ENCODE measurements at places on chromosomes 3 and 15.

DNA sequence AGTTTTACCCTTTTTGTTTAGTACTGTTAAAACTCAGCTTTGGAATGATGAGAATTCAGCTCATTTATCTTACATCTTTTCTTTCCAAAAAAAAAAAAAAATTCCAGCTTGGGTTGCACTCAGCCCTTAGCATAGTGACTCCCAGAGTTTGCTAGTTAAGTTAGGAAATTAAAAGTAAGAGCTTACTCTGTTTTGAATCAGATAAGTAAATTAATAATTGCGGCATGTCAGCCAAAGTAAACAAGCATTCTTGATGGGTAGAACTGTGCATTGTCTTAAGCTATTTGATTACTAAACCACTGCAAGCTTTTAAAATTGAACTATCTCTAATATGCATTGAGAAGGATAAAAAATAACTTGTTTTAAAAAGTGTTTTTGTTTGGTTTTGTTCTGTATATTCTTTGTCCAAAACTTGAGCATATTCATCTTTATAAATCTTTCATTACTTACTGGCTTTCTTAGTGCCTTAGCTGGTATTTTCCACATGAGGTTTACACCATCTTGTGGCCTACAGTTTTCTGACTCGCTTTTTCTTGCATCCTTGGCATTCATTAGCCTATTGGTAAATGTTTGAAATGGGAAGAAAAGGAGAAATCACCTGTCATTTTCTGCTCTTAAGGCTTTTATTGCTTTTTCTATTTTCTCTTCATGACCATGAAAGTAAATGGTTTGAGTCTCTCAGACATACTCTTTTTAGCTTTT is 107.6 kb downstream of the FILIP1L start:
- no peak for DNase-seq

DNA sequence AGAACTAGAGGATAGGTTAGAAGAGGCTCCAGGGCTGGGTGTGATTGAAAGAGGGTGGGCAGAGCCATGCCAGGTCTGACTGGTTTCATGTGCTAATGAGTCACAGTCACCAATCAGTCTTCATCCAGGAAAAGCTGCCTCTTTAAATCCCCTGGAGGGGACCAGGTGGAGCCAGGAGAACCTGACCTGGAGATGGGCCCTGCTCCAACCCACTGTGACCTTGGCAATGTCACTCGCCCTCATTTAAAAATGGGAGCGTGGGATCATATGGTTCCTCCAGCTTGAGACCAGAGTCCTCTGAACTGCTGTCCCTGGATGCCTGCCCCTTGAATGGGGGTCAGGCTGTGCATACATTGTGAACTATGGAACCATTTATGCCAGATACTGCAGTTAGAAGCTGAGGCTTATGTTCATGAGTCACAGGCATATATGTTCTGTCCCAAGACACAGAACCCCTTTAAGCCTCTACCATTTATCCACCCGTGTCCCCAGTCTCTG is 23.0 kb downstream of the HES1 start:
- no peak for DNase-seq

DNA sequence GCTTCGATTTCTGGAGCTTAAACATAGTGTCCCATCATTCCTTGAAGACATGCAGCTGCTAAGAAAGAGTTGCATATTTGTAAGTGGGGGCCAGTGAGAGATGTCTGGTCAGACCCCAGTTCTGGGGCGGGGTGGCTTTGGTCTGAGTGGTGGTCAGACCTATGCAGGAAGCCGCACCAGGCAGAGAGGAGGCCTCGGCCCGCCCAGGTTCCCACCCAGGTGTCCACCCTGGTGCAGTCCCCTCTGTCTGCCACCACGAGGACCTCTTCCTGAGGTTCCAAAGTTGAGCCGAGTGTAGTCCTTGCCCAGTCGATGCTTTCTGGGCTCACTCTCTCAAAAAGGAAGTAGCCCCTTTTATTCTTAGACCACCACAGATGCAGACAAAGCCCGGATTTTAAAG is 122.6 kb upstream of the DLG1 start:
- no peak for DNase-seq

DNA sequence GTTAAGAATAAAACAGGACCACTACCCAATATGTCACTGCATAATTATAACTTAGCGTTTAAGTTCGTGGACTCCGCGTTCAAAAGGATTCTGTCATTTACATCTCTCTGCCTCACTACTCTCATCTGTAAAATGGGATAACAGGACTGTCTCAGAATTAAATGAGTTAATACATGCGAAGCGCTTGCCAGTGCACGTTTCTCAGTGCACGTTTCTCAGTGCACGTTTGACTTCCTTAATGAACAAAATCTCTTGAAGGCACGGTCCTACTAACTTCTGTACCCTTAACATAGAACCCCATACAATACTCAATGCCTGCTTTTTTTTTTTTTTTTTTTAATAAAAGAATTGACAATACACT is 499 bp downstream of the RABL3 start:
- no peak for DNase-seq

DNA sequence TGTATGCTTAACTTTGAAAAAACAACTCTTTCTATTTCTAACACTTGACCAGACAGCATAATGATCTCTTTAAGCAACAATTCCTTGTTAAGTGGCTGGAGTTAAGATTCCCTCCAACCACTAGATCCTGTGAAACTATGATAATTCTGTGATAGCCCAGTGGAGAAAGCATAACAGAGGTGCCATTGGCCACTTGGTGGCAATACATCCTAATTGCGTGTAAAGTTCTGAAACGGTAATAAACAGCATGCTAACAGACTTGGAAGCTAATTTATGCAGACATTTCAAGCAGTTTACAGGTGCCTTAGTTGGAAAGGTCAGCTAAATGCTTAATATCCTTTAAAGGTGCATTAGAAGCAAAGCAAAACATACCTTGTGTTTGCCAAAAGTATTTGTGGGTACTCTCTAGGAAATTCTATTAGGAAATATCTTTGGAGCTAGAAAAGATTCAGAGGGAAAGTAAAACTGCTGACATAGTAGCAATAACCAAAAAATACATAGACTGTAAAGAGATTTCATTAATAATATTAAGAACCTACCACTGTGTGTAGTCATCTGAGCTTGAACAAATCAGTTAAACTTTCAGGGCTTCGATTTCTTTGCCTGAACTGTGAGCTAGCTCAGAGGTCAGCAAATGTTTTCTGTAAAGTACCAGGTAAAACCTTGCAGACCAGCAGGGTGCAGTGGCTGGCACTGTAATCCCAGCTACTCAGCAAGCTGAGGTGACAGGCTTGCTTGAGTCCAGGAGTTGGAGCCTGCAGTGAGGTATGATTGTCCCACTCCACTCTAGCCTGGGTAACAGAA is 19.0 kb upstream of the CSTA start:
- DNase-seq: no peak

DNA sequence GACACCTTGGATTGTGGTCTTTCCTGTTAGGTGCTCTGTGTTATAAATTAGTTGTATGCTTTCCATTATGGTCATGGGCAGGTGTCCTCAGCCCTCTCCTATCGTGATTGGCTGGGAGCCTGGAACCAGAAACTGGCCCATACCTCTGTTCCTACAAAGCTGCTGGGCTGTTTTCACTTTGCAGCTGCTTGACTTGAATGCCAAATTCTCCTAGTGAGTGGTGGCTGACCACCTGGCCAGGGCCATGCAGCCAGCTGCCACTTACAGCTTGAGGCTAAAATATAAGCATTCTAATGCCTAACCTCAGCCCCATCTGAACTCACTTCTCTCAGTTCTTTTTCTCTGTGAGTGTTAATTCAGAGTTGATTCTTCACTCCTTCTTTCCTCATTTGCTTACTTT is 239.3 kb upstream of the GBE1 start:
- DNase-seq: no peak

GRCh38 chr3:95797081-95797480 is 1017.3 kb upstream of the EPHA6 start:
- no peak for DNase-seq

- DNase-seq: no peak
Observed at GRCh38 chr3:138112362-138112761, 3.0 kb downstream of the DZIP1L start.

DNA sequence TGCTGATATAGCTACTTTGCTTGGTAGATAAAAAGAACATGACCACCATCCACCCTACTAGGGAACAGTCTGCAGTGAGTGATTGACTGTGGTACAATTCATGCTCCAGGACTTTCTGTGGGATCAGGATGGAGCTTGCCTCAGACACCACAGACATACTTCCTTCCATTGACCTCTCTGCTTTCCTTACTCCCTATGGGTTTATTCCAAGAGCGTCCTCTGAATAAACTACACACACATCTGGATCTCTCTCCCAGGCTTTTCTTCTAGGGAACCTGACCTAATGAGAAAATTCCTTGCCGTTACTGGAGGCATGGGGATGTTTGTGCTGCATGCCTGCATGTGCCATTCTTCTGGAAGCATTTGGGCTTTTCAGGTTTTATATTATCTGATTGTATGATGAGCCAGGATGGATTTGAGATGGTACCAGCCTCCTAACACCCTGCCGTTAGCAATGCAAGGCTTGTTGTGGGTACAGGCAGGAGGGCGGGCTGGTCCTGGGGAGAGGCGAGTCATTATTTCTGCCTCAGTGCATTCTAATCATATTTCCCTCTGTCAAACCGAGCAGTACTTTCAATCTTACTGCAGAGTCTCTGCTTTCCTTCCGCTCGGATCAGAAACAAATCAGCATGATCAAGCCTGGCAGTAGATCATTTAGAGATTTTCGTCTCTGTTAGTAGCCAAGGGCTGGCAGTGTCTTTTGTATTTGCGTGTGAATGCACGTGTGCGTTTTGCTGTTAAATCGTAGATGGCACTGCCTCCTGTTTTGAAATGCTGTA is 279.2 kb downstream of the PDCD6IP start:
- DNase-seq: no peak
